Pons (tissue), 1 donor: ENCODE measurements at places on chromosomes 5 and 9.

DNA sequence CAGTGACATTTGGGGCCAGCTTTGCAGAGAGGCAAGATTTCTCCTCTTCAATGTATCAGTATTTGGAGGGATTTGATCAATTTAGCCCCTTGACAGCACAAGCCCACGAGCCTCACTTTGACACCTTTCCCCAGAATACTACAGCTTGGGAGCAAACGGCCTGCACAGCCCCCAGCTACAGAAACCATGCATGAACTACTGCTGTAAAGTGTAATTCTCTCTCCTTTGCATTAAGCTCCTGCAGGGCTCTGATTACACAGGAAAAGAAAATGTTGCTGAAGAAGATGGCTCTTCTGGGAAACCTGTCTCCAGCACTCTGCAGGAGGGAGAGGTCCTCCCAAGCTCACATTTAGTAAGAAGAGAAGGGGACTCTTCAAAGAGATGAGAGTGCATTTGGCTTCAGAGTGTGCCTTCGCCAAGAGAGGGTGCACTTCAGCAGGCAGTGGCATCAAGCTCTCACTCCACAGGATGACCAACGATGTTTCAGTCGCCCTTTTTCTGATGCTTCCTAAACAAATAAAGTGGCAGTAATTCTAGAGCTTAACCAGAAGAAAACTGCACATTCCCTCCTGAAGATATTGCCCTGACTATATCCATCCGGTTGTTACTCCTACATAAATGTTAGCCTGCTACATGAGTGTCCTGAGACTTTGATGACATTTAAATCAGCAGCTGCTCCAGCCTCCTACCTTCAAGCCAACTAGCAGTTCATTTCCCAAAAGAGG is 272.2 kb downstream of the AUH start:
- DNase-seq: peak; percentile 33

DNA sequence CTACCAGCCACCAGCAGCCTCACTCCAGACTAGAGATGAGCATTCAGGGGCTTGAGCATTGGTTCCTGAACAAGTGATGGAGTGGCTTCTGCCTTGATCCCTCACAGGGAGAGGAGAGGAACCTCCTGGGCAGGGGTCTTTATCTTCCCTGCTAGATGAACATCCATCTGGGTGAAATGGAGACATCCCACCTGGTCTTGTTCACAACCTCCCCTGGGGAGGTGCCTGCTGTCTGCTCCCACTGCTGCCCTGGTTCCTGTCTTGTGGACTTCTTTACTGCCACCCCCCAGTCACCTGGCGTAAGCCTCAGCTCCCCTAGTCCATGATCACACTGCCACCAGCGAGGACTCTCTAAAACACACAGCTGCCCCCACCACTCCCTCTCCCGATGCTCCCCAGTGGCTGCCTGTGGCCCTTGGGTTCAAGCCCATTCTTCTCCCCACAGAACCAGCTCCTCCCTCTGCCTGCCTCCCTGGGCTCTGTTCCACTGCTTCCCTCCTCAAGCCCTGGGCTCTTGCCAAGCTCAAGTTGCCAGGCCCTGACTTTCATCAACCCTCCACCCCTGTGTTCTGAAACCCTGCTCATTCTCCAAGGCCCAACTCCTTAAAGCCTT is 51.5 kb downstream of the COL15A1 start:
- peak; percentile 53 for DNase-seq

DNA sequence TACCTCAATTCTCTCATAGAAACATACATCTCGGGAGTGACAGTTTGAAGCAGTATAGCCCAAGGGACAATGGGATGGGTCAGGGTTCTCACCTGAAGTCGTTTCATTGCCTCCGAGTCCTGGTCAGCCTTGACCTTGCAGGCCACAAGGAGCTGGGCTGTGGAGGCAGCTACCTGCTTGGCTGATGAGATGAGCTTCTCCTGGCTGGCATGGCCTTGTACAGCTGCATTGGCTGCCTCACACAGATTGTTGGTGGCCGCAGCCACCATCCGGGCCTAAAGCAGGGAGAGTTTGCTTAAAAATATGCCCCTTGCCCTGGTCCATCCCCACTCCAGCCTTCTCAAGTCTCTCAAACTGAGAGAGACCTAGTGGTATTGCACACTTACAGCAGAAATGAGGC is 8.5 kb upstream of the TPM2 start:
- DNase-seq: no peak

DNA sequence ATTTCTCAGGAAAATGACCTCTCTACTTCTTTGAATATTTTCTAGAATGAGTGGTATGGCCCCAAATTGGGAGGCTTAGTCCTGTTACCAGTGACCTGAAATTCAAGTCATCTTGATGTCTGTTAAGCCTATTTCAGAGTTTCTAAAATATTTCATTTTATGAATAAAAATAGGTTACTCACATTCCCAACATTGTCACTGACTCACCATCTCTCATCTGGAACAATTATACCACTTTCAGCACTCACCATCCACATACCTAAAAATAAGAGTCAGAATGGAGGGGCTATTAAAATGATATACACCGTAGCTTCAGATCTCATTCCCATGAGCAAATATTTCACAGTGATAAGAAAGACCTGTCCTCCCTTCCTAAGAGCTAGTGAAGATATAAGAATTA is 71.8 kb downstream of the KIAA1958 start:
- DNase-seq: no peak

DNA sequence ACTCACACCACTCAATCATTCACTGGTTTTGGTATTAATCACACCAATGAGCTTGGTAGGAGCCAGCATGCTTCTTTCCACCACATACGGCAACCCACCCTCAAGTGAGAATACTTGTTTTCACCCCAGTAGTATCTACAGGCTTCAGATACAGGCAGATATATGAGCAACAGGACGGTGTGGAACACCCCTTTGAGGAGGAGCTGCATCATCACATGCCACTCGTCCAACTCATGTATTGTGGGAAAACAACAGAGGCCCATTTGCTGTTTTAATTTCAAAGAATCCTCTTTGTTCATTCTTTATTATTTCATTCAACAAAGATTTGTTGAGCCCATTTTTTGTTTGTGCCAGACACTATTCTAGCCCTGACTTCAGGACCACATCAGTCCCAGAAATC is 46.0 kb downstream of the RORB start:
- peak; percentile 64 for DNase-seq
